ENCODE measurements at places on chromosomes 12 and 14.

DNA sequence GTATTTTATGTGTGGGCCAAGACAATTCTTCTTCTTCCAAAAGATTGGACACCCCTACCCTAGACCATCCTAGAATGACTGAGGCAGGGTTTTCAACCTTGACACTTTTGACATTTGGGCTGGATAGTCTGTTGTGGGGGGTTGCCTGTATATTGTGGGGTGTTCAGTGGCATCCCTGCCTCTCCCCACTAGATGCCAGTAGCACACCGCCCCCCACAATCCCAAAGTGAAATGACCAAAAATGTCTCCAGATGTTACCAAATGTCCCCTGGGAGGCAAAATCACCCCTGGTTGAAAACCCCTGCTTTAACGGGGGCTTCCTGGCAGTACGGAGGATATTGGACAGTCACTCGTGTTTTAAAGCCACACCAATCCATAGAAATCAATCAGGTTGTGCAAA is 219.6 kb downstream of the PHETA1 start:
- DNase-seq, result no peak

GRCh38 chr14:103684471-103684870 is 30.8 kb downstream of the XRCC3 start:
- no peak for DNase-seq

GRCh38 chr12:11821386-11822080 is 172.1 kb downstream of the ETV6 start:
- DNase-seq, result no peak

- no peak for DNase-seq
These were observed 269.4 kb upstream of the CCDC196 start for GRCh38 chr14:66216763-66217162.

- no peak for DNase-seq
These were observed 153.5 kb downstream of the RBM19 start for GRCh38 chr12:113812411-113813228.

DNA sequence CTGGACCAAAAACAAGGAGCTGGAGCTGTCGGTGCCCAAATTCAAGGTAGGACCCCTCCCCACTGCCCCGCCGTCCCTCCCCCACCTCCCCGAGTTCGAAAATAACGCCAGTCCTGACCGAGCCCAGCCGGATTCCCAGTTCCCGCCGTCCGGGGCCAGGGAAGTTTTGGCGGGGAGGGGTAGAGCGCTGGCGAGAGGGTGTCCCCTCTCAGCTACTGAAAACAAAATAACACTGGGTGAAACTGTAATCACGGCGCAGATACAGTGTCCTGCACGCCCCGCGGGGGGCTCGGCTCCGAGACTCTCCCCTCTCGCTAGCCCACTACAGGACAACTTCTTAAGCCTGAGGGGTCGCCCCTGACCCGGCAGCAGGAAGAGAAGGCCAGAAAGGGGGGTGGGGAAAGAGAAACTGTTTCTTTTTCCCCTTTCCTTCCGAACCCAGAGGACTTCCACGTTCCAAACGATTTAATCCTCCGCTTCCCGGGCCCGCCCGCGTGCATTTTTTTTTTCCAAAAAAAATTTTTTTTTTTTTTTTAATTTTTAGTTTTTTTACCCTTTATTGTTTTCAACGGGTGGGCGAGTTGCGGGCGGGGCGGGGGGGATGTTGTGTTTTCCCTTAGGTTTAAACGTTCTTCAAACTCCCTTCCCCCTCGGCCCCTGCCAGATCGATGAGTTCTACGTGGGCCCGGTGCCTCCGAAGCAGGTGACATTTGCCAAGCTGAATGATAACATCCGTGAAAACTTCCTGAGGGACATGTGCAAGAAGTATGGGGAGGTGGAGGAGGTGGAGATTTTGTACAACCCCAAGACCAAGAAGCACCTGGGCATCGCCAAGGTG is 1.6 kb downstream of the SETD1B start:
- no peak for DNase-seq

GRCh38 chr12:129409281-129409680 is 494.5 kb downstream of the TMEM132D start:
- no peak for DNase-seq

GRCh38 chr14:70192915-70193314 is 4.2 kb upstream of the SLC8A3 start:
- no peak for DNase-seq

DNA sequence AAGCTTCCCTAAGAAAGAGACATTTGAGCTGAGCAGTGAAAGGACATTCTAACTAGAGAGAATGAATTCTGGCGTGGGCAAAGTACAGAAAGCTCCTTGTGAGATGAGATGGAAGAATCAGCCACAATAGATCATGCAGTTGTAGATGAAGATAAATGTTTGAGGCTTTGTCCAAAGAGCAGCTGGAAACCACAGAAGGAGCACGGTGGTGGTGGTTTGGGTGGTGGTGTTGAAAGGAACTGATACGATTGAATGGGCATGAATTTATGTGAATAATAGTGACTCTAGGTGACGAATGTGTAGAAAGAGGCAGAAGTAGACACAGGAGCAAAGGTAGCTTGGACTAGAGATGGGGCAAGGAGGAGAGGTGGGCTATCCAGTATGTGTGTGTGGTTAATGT is 260.5 kb upstream of the TMTC1 start:
- no peak for DNase-seq

DNA sequence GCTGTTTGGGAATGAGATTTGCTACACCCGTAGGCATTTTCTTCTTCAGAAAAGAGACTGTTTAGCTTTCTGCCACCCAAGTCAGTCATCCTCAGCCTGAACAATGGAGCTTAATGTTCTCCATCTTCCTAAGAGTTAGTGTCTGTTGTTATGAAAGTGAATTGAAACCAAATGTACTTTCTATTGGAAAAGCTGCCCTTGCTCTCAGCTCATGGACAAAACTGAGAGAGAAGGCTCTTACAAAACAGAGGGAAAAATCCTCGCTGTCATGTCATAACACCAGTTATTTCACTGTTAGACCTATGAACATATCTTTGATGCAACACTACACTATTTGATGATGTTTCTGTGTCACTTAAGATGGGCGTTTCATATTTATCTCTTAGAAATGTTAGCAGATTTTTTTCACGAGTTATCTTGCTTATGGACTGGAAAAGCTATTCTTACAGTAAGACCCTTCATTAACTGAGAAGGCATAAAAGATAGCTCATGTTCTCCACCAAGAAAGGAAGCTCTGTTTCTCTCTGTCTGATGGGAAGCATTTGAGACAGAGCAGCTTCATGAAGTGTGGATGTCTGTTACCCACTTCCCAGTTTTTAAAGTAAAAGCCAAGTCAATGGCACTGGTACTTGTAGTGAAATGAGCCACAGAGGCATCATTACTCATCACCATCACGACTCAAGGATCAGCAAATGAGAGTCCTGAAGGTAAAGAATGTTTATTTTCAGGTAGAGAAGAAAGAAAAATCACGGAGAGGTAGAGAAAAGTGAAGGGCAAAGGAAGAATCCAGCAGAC is 483.9 kb downstream of the ZFP36L1 start:
- no peak for DNase-seq

DNA sequence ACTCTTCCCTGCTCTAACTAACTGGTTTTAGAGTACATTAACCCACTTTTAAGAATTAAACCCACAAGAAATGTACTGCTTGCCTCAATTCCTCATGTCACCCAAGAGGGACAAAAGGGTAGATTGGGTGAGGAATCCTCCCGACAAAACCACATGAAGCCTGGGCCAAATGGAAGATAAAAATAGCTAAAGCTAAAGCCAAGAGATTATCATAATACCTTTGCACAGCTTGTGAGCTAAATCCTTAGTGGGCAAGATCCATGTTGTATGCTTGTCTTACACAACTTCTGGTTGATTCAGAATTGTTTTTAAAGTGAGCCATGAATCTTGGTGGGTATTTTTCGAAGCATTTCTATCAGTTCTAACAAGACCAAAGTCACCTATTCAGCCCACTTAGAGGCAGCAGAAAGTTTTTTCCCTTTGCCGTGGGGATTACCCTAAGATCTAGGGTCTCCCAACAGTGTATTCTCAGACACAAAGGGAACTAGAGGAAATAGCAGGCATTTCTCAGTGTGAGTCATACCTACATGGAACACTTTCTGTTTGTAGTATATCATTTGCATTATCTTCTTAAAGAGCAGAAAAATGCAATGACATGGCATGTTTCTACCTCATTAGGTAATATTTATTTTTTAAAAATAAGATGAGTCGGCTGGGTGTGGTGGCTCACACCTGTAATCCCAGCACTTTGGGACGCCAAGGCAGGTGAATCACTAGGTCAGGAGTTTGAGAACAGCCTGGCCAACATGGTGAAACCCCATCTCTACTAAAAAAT is 616.6 kb downstream of the KCNH5 start:
- DNase-seq, result no peak

DNA sequence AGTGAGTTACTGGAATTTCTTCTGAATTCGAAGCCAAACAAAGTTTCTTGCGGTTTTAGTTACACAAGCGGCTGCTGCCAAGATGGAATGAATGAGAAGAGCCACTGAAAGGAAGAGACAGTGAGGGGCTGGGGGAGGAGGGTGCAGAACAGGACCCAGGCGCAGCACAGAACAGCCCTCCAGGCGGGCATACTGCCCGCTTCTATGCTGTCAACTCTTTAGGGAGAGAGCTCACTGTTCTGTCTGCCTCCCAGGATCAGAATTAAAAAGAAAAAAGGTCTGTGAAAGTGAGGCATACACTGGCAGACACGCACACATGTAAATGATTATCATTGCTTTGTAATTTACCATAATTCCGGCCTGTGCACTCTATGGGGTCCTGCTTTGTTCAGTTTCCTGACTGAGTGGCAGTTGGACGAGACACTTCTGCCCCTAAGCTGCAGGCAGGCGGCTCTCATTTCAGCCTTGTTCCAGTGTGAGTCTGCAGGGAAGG is 231.6 kb downstream of the CACNA1C start:
- no peak for DNase-seq

DNA sequence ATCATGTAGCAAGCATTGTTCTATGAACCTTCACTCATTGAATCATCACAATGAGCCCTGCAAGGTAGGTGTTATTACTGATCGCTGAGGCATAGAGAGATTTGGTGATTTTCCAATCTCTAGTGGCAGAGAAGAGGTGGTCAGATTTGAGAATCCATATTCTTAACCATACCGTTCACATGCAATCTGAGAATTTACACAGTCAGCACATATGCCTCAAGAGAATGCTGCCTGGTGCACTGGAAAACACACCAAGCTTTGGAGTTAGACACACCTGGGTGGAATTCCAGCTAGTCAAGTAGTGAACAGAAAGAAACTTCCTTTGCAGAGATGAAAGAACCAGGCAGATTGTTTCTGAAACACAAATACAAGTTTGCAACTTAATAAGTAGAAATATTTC is 94.1 kb downstream of the LGR5 start:
- no peak for DNase-seq

DNA sequence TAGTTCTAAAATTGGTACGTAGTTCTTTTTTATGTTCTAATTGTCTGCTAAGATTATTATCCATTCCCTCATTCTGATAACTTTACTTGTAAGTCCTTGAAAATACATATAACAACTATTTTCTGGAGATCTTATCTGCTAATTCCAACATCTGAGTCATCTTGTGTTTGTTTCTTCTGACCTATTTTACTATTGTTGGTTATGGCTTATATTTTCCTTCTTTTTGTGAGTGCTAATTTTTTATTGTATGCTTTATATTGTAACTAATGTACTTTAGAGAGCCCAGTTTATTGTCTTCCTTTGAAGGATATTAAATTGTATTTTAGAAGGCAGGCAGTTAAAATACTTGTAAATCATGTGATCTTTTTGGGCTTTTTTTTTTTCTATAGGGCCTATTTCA is 149.3 kb upstream of the LRFN5 start:
- DNase-seq, result no peak

DNA sequence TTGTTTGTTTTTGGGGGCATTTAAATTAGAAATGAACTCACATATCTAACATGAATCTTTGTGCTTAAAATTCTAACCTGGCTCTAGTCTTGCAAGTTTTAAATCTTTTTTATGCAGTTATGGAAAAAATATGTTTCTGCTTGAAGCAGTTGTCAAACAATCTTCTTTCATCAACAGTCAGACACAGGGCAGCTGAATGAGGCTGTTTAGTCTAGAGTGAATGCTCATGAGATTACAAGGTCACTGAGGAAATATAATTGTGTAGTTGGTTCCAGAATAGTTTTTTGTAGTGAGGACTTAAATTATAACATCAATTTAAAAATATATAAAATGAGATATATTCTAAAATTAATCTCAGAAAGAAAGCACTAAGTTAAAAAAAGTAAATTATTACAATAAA is 76.5 kb downstream of the TRMT5 start:
- DNase-seq, result no peak

DNA sequence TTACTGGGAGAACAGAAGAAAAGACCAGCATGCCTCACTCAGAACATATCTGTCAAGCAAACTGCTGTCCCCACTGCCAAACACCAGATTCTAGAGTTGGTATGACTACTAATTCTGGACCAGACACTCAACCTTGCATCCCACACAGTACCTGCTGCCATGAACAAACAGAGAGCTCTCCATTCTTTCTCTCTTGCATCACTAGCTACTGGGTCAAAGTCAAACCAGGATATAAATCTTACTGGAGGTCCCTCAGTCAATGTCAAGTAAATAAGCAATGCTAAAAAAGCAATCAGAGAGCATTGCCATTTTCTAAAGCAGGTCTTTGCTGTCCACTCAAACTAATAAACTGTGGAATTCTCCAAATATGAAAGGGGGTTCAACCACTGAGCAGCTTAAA is 452.4 kb upstream of the SEL1L start:
- no peak for DNase-seq

DNA sequence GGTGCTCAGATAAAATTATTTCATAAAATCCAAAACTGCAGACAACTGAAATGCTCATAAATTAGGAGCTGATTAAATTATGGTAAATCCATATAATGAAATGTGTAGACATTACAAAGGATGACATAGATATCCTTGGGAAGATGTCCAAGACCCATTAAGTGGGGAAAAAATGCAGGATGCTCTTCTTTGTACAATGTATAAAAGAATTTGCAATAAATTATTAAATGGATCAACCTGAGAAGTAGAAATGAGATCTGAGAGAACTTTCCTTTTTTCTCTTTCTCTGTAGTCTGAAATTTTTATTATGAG is 336.4 kb upstream of the E2F7 start:
- no peak for DNase-seq

GRCh38 chr14:68306265-68306933 is 486.5 kb downstream of the ZFP36L1 start:
- no peak for DNase-seq

GRCh38 chr12:6943722-6944380 is at the start of the genes C12orf57 and RNU7-1:
Gene C12orf57 (plus strand): TSS chr12:6944022. CDS start chr12:6944122, 100 bp downstream.
Gene RNU7-1 (plus strand): TSS chr12:6943816.
- peak; percentile 76 for DNase-seq

- DNase-seq, result no peak
These were observed 125.0 kb upstream of the DYRK2 start for GRCh38 chr12:67523538-67523937.

GRCh38 chr12:72230589-72230988 is 41.6 kb upstream of the TRHDE start:
- no peak for DNase-seq

GRCh38 chr12:49921936-49922335 is 18.2 kb upstream of the FAIM2 start:
- DNase-seq, result no peak

Measured in amygdala (tissue), 56 donors.